ENCODE measurements at places on chromosomes 12 and 14. TPM values are rescaled to one million over a fixed set of nuclear protein-coding genes. Genes with fewer than 3 reads are reported as not detected.

- no peak for DNase-seq
These were observed 77.7 kb downstream of the TBX5 start for GRCh38 chr12:114328292-114328691.

NFE2 gene
- total RNA-seq, result 2.7 TPM

DNA sequence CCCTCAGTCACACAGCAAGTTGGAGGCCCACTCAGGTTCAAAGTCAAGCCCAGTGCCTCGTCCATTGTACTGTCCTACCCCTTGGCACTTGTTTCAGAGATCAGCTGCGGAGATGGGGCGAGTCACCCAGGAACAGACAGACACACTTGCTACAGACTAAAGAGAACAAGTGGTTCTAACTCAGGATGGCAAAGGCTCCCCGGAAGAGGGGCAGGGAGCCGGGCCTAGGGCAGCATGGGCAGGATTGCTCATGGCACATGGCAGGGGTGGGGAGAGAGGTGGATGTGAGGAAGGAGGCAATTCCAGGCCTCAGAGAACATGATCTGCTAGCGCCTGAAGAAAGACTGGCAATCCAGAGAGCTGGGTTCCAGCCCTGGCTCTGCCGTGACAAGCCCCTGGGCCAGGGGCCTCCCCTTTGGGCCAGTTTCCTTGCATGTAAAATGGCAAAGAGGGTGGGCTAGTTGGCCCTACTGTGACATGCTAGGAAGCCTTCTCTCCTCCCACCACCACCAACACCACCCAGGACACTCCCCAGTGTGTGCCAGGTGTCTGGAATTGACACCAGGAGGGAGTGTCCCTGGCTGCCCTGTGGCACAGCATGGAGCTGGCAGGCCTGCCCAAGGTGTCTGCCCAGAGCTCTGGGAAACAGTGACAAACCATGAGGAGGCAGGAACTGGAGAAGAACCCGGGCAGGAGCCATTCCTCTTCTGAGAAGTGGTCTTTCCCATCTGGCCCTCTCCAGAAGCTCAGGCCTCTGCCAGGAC, 24.0 kb upstream of the IRF2BPL start:
- DNase-seq, result no peak

CFAP251 gene
- total RNA-seq, result 3.4 TPM
